ENCODE measurements at places on chromosomes 2 and 18.

GRCh38 chr2:84999553-84999955, 28.6 kb downstream of the KCMF1 start:
- no peak for DNase-seq

DNA sequence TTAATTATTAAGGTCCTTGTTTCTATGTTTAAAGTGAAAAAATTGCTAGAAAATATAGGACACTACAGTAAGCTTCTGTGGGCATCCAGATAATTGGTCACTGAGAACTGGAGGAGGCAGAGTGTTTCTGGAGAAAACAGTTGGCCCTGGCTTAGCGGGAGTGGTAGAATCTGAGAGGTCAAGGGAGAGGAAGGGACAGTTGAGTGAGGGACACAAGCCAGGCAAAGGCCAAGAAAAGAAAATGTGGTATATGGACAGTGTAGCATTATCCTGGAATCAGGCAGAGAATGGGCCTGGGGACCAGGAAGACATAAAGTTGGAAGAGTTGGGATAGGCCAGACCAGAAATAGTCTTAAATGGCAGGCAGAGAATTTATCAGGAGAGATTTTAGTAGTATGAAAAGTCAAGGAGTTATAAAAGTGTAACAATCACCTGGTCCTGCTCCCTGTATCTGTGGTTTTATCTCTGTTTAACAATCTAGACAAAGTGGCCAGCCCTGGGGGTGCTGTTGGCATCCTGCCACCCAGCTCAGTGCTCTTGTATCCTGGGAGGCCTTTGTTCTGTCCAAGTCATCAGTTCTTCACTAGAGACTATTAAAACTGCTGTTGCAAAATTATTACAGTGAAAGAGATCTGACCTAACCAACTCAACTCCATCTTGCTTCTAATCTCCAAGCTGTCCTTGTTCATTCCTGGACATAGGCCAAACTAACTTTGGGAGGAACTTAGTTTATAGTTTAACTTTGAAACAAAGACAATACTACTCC, 15.4 kb upstream of the MSGN1 start:
- DNase-seq: no peak

DNA sequence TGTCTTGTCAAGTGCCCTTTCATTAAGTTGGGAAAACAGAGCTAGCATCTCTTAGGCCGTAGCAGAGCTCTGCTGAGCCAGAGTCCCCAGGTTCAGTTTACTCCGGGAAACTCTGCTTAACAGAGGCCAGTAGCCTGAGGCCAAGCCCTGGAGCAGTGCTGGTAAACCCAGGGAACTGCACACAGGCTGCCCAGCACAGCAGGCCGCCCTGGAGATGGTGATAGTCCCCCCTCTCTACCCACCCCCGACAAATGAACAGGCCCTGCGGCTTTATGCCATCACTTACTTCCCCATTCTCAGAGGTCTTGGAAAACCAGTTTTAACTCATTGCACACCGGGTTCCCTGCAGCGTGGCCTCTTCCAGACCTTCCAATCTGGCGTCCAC, 3.5 kb downstream of the CNNM4 start:
- no peak for DNase-seq

DNA sequence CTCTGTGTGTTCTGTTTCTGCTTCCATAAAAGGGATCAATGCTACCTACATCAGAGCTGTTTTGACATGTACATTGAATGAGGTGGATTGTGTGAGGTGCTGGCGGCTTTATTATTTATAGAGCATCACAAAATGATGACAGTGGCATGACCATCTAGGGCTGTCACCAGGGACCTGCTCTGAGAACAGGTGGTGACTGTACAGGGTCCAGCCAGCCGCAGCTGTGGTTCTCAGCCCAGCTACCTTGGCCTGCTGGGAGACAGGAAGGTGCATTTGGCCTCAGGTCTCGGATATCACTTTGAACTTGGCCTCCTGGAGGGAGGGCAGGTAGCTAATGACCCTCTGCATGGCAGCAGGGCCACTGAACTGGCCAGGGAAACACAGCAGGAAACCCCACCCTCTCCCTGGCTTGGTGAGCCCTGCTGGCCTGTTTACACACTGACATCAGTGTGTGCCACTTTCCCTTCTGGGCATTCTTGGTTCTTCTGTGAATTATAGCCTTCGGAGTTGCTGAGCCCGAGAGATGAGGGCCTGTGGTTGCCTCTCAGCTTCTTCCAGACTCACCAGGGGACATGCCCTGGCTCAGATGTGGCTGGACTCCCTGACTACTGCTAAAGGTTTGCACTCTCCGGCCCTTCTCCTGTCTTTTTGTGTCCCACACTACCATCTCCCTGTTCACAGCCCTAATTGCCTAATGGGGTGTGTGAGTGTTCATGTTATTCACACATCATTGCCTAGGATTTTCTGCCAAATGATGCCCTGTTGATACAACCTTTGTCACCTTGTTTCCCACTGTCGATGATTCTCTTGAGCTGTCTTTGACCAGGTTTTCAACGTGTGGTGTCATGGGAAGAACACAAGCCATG, 109.2 kb upstream of the RAB12 start:
- no peak for DNase-seq

DNA sequence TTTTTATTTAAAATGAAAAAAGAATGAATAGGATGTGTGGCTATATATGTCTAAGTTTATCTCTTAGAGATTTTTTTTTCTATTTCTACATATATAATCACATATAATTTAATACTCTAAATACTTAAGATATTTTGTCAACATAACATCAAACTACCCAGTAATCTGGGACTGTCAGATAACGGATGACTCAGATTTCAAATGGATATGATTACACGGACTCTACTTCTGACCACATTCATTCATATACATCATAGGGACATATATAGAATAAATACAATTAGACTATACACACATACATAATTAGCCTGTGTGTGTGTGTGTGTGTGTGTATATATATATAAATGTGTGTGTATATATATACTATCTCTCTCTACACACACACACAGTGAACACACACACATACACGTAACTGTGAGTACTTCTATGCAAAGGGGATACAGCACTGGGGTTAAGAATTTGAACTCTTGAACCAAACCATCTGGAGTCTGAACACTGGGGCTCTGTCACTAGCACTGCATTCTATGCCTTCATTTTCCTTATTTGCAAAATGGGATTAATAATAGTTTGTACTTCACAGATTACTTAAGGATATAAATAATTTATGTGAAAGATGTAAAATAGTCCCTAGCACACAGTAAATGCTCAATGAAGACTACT, 59.5 kb downstream of the CHN1 start:
- DNase-seq: no peak

GRCh38 chr2:140067661-140068060, 1287.5 kb upstream of the NXPH2 start:
- no peak for DNase-seq

- DNase-seq: peak; percentile 87
These were observed 180.4 kb downstream of the FAM124B start for GRCh38 chr2:224221455-224221913.

- DNase-seq: no peak
These were observed 174.0 kb downstream of the ASB1 start for GRCh38 chr2:238600506-238601432.

- DNase-seq: peak; percentile 68
These were observed 175.5 kb downstream of the AGAP1 start for GRCh38 chr2:235669269-235669831.

GRCh38 chr2:209383212-209383611, 40.6 kb upstream of the MAP2 start:
- no peak for DNase-seq

GRCh38 chr2:227890495-227891079, 19.2 kb downstream of the DAW1 start:
- DNase-seq: no peak

Data from MG63 (cell line).